ENCODE measurements at places on chromosomes 1 and 21.
A peak's percentile ranks its signal among the peaks of the same experiment; 100 is the strongest.

DNA sequence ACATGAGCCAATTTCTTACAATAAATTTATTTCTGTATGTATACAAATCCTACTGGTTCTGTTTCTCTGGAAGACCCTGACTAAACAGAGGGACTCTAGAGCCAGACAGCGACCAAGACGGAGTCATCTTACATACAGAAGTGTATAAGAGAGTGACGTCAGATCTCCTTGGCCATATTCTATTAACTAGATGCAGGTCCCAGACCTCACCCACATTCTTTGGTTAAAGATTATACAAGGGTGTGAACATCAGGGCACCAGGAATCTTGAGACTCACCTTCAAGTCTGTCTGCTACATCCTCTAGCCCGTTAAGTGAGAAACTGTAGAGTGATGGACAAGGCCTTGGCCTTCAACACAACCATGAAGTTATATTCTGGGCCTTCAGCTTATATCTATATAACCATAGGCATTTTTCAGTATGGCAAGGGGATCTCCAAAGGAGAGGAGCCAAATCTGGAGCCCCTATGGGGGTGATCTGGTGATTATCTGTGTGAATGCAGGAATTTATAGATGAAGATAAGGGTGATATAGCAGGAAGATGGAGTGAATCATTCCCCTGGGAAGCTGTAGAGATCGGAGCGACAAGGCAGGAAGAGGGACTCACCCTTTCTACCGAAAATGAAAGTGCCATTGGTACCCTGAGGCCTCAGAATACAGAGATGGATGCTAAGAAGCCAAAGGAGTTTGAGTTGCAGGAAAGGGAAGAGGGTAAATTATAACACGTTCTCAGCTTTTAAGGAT, 83.9 kb downstream of the ADAMTS1 start:
- no peak for DNase-seq

DNA sequence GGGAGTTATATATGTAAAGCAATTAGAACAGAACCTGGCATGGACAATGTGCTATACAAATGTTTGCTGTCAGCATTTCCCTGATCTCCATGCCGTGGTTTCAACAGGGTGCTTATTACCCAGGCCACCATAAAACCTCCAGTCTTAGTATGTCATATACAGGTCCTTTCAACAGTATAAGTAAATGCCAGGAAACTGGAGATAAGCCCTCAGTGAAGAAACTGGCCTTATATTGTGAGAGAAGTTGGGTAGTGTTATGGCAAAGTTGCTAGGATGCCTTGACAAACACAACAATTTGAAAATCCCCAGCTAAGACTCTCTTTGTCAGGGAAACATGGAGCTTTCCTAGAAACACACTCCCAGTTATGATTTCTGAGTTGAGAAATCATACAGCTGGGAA, 850.2 kb upstream of the ADAMTS5 start:
- DNase-seq: no peak

DNA sequence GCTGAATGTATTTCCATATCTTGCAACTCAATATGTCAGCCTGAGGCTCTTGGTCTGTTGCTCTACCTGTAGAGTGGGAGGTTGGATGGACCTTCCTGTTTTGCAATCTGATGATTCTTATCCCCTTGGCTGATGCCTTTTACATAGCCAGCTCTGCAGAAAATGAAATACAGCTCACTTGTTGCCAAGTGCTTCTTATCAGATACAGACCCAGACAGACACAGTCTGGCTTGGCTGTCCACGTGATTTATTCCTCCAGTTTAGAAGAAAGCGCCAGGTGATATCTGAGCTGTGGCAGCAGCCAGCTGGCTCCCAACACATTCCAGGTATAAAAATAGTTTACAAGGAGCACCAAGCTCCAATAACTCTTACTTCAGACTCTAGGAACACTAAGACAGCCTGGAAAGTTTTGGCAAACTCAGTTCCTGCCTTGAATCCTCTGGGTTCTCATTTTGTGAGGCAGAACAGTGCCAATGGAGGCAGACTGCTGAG, 479.2 kb upstream of the USP24 start:
- DNase-seq: no peak

DNA sequence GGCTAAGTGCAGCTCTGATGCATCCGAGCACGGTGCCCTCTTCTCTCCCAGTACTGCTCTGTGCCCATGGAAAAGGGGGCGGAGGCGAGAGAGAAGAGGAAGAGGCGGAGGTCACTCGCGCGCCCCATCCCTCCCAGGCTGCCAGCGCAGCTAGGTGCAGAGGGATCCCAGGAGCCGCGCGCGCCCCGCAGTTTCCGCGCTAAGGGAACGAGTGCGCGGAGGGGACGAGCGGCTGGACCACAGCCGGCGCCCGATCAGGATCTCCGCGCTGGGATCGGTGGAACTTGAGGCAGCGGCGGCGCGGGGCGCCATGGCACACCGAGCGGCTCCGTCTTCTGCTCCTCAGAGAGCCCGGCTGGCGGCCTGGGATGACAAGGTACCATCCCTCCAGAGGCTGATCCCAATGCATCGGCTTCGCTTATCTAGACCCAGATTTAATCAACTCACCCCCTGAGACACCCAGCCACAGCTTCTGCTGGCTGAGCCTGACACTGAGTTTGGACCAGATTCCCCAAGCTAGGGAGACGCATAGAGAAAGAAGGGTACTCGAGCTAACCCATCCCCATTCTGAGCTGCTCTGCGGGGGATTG, at the start of gene PTGFR:
Gene PTGFR, plus strand, starts transcription at position 114 of the 590 bp plus-strand sequence. CDS start 1,770 bp downstream, outside the sequence.
- no peak for DNase-seq

DNA sequence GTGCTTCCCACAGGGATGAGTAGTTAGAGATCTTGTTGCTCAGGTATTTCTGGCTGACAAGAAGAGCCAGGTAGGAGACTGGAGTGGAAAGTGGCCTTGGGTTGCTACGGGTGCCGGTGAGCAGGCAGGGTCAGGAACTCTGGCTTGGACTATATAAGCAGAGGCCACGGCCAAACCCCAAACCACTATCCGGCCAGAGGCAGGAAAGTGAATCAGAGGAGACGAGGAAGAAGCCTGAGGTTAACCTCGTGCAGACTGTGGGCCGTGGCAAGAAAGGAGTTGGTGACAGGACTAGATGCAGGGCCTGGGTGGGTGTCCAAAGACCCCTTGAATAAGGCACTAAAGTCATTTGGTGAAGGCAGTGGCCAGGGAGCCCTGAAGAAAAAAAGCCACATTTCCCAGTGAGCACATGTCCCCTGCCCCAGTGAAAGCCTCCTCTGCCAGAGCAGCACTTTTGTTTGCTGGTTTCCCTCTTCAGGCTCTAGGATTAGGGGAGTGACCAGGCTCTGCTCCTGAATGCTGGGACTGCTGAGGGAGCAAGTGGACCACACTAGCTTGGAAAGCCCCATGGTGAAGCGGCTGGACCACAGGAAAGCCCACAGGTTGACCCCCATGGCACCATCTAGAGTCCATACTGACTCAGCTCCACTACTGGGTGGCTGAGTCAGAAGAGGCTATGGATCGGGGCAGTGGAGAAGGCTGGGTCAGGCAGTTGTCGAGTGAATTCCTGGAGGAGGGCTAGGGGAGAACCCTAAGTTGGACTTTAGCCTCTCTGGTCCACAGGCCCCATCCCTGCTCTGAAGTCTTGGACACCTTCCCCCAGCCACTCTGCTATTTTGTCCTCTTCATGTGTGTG, 23.4 kb downstream of the CSF1 start:
- no peak for DNase-seq

- DNase-seq: no peak
Observed at GRCh38 chr1:242641461-242641860, 117.0 kb upstream of the PLD5 start.

- DNase-seq: no peak
Observed at GRCh38 chr1:173415490-173415889, 61.6 kb upstream of the PRDX6 start.

- DNase-seq: no peak
Observed at GRCh38 chr1:6898974-6899539, 113.8 kb downstream of the CAMTA1 start.

DNA sequence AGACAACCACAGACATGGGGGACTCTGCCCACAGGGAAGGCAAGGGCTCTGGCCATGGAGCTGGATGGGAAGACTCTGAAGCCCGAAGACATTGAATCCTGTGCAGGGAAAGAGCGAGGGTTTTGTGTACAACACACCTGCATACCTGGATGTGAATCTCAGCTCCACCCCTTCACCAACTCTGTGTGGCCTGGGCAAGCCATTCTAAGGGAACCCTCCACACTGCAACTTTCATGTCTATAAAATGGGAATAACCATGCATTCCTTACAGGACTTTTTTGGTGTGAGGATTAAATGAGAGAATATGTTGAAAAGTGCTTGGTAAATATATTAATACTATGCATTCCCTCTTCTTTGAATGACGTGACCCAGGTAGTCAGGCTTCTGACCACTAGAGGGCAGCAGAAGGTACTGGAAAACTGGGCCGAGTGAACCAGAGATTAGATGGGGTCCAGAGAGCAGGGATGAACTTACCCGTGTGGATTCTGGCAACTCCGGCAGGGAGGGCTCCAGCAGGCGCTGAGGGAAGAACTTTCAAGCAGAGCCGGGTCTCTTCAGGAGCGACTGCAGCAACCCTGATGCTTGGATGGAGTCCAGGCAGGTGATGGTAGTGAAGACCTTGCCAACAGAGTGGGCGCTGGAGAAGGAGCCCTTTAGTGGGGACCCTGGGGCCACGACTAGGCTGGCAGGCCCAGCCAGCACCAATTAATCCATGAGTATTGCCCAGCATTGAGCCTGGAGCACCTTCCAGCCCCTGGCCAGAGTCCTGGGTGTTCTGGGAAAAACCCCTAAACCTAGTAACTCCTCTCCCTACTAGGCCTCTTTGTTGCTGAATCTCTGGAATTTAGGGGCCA, 834 bp upstream of the ELF3 start:
- peak; percentile 71 for DNase-seq

DNA sequence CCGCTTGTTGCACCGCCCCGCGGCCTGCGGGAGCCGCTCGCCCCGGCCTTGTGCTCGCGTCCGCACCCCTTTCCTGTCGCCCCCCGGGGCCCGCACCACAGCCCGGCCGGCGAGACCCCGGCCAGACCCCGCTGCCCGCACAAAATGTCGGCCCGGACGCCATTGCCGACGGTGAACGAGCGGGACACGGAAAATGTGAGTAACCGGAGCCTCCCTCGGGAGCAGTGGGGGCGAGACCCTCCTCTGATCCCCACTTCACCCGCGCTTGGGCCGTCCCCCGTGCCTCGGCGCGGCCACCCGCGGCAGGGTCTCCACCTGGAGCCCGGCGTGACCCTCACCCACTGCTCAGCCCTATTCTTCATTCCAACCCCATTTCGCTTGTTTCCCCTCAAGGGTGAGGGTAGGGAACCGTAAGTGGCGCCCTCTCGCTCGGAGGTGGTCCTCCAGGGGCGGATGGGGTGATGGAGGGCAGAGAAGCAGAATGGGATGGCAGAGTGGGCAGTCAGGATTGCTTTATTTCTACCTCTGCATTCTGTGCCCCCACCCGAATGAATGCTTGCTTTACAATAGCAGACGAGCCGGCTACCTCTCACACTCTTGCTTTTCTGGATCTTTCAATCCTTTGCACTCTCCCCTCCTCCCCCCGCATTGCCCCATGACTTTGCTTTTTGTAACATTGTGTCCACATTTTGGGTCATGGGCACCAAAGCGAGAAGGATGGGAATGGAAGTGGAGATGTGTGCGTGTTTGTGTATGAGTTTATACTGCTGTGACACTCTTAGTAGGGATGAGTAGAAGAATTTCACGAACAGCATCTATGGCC, 954 bp downstream of the MARK1 start:
- DNase-seq: no peak

DNA sequence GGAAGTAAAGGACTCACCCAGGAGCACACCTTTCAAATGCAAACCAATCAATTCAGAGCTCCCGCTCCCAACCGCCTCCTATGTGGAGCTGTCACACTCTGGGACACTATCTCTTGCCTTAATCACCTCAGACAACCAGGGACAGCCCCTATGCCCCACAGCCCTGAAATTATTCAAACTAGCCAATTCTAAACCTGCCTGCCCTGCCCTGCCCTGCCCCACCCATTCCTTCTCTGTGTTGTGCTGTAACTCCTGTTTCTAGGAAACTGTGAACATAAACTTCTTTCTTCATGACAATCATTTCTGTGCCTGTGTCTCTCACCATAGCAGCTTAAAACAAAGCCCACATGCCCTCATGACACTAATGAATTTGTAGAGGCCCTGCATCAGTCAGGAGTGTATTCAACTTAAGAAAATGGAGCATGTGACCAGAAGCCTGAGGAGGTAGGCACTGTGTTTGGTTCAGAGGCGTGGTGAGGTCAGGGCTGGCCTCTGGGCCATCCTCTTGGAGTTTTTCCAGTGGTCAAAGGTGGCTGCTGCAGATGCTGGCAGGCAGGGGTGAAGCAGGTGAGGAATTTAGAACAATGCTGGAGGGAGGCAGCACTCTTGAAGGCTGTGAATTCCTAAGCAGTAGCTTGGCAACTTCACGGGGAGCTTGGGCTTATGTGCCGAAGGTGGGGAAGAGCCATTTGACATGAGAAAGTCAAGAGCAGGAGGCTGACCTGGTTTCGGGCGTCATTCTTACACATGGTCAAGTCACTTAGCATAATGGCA, 74.5 kb downstream of the RHOU start:
- no peak for DNase-seq

DNA sequence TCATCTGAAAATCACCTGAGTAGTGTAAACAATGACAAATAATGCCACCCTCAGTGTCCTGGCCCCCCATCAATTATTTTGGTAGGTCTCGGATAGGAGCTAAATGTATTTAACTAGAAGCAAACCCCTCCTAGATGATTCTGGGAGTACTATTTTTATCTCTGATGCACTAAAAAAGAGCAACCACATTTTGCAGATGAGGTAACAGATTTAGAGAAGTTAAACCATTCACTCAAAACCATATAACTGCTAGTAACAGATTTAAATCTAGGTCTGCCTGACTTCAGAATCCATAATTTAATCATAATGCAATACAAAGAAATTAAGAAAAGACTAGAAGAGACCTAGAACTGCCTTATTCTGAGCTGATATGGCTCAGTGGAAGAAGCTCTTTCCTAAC, 17.3 kb upstream of the PTCH2 start:
- no peak for DNase-seq

GRCh38 chr1:65514041-65514440, 93.6 kb downstream of the LEPR start:
- DNase-seq: no peak

DNA sequence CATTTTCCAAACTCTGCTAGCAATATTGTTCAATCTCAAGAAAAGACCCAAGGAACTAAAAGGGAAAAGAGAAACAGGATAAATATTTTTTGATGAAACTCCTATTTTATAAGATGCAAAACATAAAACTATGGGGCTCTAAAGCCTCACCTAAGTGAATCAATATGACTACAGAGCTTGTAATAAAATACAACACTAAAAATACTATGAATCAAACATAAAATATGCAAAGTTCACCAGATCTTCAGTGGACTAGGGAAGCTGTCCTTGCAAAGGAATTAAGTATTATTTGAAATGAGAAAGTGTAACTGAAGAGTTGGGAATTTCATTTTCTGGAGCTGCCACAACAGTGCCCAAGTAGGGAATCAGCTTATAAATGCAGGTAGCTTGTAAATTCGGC, 124.5 kb downstream of the CRB1 start:
- DNase-seq: no peak

GRCh38 chr1:13836136-13836535, 136.1 kb downstream of the PRDM2 start:
- DNase-seq: no peak

GRCh38 chr21:14734191-14734590, 188.1 kb upstream of the SAMSN1 start:
- no peak for DNase-seq

GRCh38 chr1:182781841-182782586, 7.6 kb upstream of the NPL start:
- peak; percentile 80 for DNase-seq
